H1 (cell line): ENCODE measurements at places on chromosomes 1 and 21. TPM values are rescaled to one million over a fixed set of nuclear protein-coding genes. Genes with fewer than 3 reads are reported as not detected.
A peak's percentile ranks its signal among the peaks of the same experiment; 100 is the strongest.

The UTS2 gene
- total RNA-seq: not detected in 2 replicates

The MGST3 gene
- 124 and 133 TPM in 2 replicates for total RNA-seq

The IRF6 gene
- total RNA-seq: 13.3 and 13.4 TPM in 2 replicates

The GJB3 gene
- total RNA-seq: 0.93 and 1.1 TPM in 2 replicates

The SPTA1 gene
- total RNA-seq: not detected in 2 replicates

The CA6 gene
- total RNA-seq: not detected in 2 replicates

The EYA3 gene
- total RNA-seq: 33.9 and 34.2 TPM in 2 replicates

The RIMS3 gene
- total RNA-seq: 20.6 and 21.0 TPM in 2 replicates

The SEMA6C gene
- 15.7 and 17.5 TPM in 2 replicates for total RNA-seq

The BLACAT1 gene
- total RNA-seq: 3.5 and 3.8 TPM in 2 replicates

The AKR1A1 gene
- 334 and 344 TPM in 2 replicates for total RNA-seq

The SPRR5 gene
- total RNA-seq: not detected in 2 replicates

The C1QC gene
- total RNA-seq: not detected in 2 replicates

The LY9 gene
- not detected in 2 replicates for total RNA-seq

The CDC20 gene
- total RNA-seq: 221 and 252 TPM in 2 replicates

DNA sequence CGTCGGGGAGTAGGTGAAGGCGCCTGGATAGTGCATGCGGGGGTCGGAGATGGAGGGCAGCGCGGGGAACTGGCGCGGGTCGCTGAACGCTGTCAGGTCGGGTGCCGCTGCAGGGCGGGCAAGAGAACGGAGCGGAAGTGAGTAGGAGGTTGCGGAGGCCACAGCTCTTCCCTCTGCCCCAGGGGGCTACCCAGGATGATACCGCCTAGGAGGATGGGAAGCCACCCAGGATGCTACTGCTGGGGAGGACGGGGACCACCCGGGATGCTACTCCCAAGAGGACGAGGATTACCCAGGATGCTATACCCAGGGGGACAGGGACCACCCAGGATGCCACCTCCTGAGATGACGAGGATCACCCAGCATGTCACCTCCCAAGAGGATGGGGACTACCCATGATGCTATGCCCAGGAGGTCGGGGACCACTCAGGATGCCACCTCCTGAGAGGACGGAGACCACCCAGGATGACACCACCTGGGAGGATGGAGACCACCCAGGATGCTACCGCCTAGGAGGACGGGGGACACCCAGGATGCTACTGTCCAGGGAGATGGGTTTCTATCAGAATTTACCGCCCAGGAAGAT lies 123.8 kb downstream of the CLIC6 start:
- H3K27ac ChIP-seq: no peak overlapping the region
- no peaks in the 10 kb centered on the region for H3K27me3 ChIP-seq
- no peak for DNase-seq
- no peak overlapping the region for H3K4me3 ChIP-seq
- H3K36me3 ChIP-seq: no peaks in the 10 kb centered on the region
- H3K4me1 ChIP-seq: no peaks in the 10 kb centered on the region; the same call in 1 of the 2 replicates

DNA sequence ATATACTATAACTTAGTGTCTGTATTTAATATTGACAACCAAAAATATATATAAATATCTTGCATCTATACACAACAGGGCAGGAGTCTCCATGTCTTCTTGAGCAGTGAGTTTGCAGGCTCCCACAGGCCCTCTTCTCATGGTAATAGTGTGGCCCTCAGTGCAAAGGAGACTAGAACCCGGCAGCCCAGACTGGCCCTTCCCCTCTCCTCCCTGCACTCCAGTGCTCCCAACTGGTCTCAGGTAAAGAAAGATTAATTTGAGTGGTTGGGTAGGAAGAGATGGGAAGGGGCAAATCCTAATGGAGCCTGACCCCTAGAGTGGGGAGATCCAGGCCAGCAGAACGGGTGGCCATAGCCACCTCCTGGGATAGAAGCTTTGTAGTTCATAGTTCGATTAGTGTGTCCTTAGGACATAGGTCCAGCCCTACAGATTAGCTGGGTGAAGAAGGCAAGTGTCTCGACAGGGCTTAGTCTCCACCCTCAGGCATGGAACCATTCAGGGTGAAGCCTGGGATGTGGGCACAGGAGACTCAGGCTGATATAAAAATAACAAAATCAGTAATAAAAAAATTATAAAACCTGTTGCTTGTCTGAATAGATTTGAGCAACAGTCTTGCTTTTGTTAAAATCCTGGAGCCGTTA lies 32.3 kb downstream of the SLC2A1 start:
- H3K27me3 ChIP-seq: no peaks in the 10 kb centered on the region
- H3K4me1 ChIP-seq: peaks cover 8% of the 10 kb centered on the region
- H3K4me3 ChIP-seq: no peak overlapping the region
- H3K27ac ChIP-seq: no peak overlapping the region
- peaks cover 56% of the 10 kb centered on the region for H3K36me3 ChIP-seq
- no peak for DNase-seq

GRCh38 chr1:180630408-180631193 lies 1.2 kb upstream of the XPR1 start:
- no peak overlapping the region for H3K27ac ChIP-seq
- no peaks in the 10 kb centered on the region for H3K27me3 ChIP-seq
- H3K36me3 ChIP-seq: no peaks in the 10 kb centered on the region
- H3K4me3 ChIP-seq: no peak overlapping the region
- DNase-seq: no peak
- H3K4me1 ChIP-seq: no peaks in the 10 kb centered on the region

GRCh38 chr1:236417336-236417735 lies 23.2 kb downstream of the EDARADD start:
- no peaks in the 10 kb centered on the region for H3K27me3 ChIP-seq
- no peak overlapping the region for H3K27ac ChIP-seq
- no peaks in the 10 kb centered on the region; the same call in 1 of the 2 replicates for H3K4me1 ChIP-seq
- H3K36me3 ChIP-seq: no peaks in the 10 kb centered on the region
- no peak overlapping the region for H3K4me3 ChIP-seq
- DNase-seq: no peak

- H3K4me1 ChIP-seq: peaks cover 4% of the 10 kb centered on the region
- no peak overlapping the region for H3K27ac ChIP-seq
- H3K36me3 ChIP-seq: no peaks in the 10 kb centered on the region
- no peaks in the 10 kb centered on the region for H3K27me3 ChIP-seq
- DNase-seq: no peak
These were observed 2.9 kb upstream of the RABGAP1L start for GRCh38 chr1:174156437-174156836.

- H3K27ac ChIP-seq: no peak overlapping the region
- H3K4me3 ChIP-seq: no peak overlapping the region
- no peaks in the 10 kb centered on the region for H3K36me3 ChIP-seq
- H3K4me1 ChIP-seq: peaks cover 5% of the 10 kb centered on the region
These were observed 135.5 kb downstream of the TGFBR3 start for GRCh38 chr1:91750398-91750996.

- no peaks in the 10 kb centered on the region for H3K4me1 ChIP-seq
- no peak overlapping the region for H3K27ac ChIP-seq
- no peaks in the 10 kb centered on the region for H3K36me3 ChIP-seq
These were observed 24.8 kb upstream of the ZMYM4 start for GRCh38 chr1:35243691-35244090.

- no peaks in the 10 kb centered on the region for H3K36me3 ChIP-seq
- DNase-seq: no peak
- H3K27me3 ChIP-seq: no peaks in the 10 kb centered on the region
These were observed 6.5 kb upstream of the GUCA2A start for GRCh38 chr1:42170779-42171621.

GRCh38 chr1:184673305-184673704 lies 81.4 kb downstream of the EDEM3 start:
- no peaks in the 10 kb centered on the region for H3K27me3 ChIP-seq
- no peak overlapping the region for H3K4me3 ChIP-seq
- H3K4me1 ChIP-seq: peaks cover 5% of the 10 kb centered on the region

- H3K36me3 ChIP-seq: no peaks in the 10 kb centered on the region
- no peak for DNase-seq
- peaks cover 2% of the 10 kb centered on the region; the same call in 1 of the 2 replicates for H3K27me3 ChIP-seq
These were observed 4.1 kb downstream of the KIF21B start for GRCh38 chr1:201019321-201019977.

DNA sequence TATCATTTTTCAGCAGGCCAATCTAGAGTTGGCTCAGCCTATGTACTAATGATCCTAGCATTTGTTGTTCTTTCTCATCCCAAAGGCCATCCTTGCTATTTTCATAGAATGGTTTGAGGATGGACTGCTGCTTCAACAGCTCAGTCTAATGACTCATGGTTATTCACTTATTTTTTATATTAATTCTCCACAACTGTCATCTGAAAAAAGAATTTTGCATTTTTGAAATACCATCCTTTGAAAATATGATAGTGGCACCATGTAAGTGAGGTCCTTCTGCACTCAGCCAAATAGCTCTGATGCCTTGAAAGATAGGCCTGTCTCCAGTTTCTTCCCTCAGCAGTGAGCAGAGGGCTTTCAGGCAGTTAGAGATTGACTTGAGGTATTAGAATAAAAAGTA lies 377.5 kb downstream of the LMO4 start:
- no peaks in the 10 kb centered on the region for H3K36me3 ChIP-seq
- no peak for DNase-seq
- no peak overlapping the region for H3K27ac ChIP-seq

GRCh38 chr1:68814067-68814466 lies 317.2 kb upstream of the DEPDC1 start:
- H3K27ac ChIP-seq: no peak overlapping the region
- H3K4me1 ChIP-seq: no peaks in the 10 kb centered on the region
- no peak overlapping the region for H3K4me3 ChIP-seq
- no peaks in the 10 kb centered on the region for H3K36me3 ChIP-seq
- no peak for DNase-seq

GRCh38 chr1:56120021-56120420 lies 459.3 kb downstream of the PLPP3 start:
- no peaks in the 10 kb centered on the region for H3K27me3 ChIP-seq

GRCh38 chr1:220894025-220894923 lies 15.0 kb downstream of the HLX start:
- H3K4me3 ChIP-seq: peak overlapping the region; percentile 23
- no peaks in the 10 kb centered on the region for H3K36me3 ChIP-seq
- no peak overlapping the region for H3K27ac ChIP-seq
- H3K27me3 ChIP-seq: peaks cover 80% of the 10 kb centered on the region

GRCh38 chr1:183319051-183319450 lies 99.1 kb downstream of the NMNAT2 start:
- no peaks in the 10 kb centered on the region for H3K36me3 ChIP-seq
- DNase-seq: no peak
- no peak overlapping the region for H3K27ac ChIP-seq
- H3K27me3 ChIP-seq: no peaks in the 10 kb centered on the region
- no peak overlapping the region for H3K4me3 ChIP-seq

GRCh38 chr21:33374080-33374449 lies 29.1 kb upstream of the IFNGR2 start:
- no peak for DNase-seq
- H3K27ac ChIP-seq: no peak overlapping the region
- no peaks in the 10 kb centered on the region for H3K27me3 ChIP-seq
- no peaks in the 10 kb centered on the region for H3K36me3 ChIP-seq
- no peak overlapping the region for H3K4me3 ChIP-seq
- no peaks in the 10 kb centered on the region for H3K4me1 ChIP-seq

DNA sequence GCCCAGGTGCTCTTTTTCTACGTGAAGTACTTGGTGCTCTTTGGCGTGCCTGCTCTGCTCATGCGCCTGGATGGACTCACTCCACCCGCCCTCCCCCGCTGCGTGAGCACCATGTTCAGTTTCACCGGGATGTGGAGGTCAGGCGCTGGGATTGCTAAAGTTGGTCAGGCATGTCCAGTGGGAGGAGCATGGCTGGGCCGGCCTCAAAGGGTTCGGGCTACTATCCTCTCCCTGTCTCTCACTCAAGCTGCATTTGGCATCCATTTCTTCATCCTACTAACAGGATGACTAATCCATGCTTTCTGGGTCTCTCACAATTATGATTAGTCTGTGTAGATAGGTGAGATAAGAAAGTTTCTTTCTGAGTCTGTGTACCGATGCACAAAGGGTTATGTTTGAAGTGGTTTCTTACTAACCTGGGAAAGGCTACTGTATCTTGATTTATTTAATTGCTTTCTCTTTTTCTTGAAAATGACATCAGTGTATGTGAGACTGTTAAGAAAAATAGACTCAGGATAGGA lies 135.9 kb downstream of the HHAT start:
- no peaks in the 10 kb centered on the region for H3K4me1 ChIP-seq
- no peak overlapping the region for H3K4me3 ChIP-seq
- H3K27me3 ChIP-seq: no peaks in the 10 kb centered on the region
- no peak overlapping the region for H3K27ac ChIP-seq

DNA sequence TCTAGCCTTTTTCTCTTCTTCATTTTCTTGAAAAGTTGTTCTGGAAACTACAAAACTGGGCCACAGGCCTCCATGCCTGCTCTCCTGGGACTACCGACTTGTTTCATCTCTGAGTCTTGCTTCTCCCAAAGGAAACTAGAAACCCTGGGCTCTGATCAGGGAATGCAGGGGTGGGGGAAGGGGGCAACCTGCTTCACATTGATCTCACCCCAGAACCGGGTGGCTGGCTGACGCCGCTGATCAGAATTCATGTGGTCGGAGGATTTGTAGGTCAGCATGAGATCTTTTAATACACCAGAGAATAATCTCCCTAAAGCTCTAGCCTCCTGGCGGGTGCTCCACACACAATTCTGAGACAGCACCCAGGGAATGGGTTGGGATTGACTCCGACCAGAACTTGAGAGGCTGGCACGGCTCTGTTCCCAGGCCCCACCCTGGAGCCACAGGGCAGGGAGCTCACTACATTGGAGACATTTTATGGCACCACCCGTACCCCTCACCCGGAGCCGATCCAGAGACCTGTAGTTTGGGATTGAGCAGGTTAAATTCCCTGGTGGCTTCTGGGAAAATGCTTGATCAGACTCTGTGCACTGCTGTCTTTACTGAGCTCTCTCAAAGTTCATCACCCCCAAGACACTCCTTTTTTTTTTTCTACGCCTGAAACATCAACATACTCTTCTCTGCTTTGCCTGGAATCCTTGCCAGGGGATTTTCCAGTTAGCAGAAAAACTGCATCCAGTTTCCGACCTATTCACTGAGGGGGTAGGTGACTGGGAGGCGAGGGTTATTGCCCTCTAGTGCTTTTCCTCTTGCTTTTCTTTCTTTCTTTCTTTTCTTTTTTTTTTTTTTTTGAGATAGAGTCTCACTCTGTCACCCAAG lies 12.2 kb upstream of the ARHGEF10L start:
- no peaks in the 10 kb centered on the region for H3K27me3 ChIP-seq
- H3K36me3 ChIP-seq: no peaks in the 10 kb centered on the region
- H3K27ac ChIP-seq: no peak overlapping the region
- DNase-seq: no peak

DNA sequence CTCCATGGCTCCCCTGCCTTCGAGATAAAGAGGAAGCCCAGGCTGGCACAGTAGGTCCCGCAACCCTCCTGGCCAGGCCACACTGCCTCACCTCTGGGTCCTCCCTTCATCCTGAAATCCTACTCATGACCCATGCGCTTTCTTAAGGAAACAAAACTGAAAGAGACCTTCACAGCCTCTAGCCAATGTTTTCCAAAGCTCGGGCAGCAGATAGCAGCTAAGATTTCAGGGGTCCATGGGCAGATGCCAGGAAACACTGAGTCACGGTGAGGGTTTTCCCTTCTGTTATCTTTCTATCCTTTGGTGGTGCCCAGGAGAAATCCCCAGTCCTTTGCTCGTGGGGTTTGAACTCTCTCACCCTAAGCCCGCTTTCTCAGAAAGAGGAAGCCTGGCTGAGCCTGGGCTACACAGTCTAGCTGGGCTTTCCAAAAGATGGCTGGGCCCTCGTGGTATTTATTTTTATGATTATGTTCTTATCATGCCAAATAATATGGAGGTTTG lies 26.6 kb downstream of the TTC39A start:
- no peaks in the 10 kb centered on the region for H3K36me3 ChIP-seq
- no peaks in the 10 kb centered on the region for H3K27me3 ChIP-seq
- H3K27ac ChIP-seq: no peak overlapping the region
- H3K4me3 ChIP-seq: no peak overlapping the region
- DNase-seq: no peak

- no peak overlapping the region for H3K4me3 ChIP-seq
- H3K36me3 ChIP-seq: no peaks in the 10 kb centered on the region
- no peak overlapping the region for H3K27ac ChIP-seq
These were observed 258.4 kb upstream of the ZRANB2 start for GRCh38 chr1:71339238-71339637.
